ENCODE measurements at places on chromosomes 7 and 10. TPM values are rescaled to one million over a fixed set of nuclear protein-coding genes. Genes with fewer than 3 reads are reported as not detected.
A peak's percentile ranks its signal among the peaks of the same experiment; 100 is the strongest.

The DLX5 gene
- total RNA-seq = 0.22 TPM

- no peak for DNase-seq
Observed at GRCh38 chr10:84114088-84114667, 25.1 kb upstream of the GHITM start.

- DNase-seq = no peak
Observed at GRCh38 chr7:27677912-27678612, 15.4 kb upstream of the HIBADH start.

DNA sequence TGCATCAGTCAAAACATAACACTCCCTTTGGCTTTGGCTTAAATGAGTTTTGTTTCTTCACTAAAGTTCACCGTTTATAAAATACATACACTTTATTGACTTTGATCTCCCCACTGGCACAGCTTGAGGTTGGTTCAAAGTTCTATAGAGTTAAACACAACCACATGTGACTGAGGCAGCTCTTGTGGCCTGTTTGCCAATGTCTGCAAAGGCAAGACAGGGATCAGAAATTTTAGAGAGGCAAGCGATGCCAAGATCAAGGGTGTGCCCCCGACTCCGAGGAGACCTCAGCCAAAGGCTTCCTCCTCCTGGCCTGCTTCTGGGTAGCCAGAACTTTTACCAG is 129.8 kb upstream of the JCAD start:
- no peak for DNase-seq

DNA sequence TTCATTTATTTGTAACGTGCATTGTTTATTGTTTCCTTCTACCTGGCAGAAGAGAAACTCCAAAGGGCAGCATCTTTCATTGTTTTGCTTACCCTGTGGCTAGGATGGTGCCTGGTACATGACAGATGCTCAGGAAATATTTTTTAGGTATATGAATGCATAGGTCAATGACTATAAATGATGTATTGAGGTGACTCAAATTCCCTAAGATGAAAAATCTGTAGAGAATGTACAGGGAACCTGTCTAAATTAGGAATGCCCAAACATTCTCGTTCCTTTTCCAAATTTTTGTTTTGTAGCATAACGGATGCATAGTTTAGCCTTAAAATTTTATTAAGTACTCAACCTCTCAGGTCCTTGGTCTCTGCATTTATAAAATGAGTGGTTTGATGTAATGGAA is 71.6 kb downstream of the NRP1 start:
- no peak for DNase-seq

The BMPER gene
- 4.6 TPM for total RNA-seq

- no peak for DNase-seq
Observed at GRCh38 chr10:8182806-8183205, 128.3 kb downstream of the GATA3 start.

The SKIDA1 gene
- total RNA-seq = 0.58 TPM

The HOXA6 gene
- total RNA-seq = 3.1 TPM

GRCh38 chr10:88651101-88651551 is 13.1 kb upstream of the LIPF start:
- DNase-seq = no peak

DNA sequence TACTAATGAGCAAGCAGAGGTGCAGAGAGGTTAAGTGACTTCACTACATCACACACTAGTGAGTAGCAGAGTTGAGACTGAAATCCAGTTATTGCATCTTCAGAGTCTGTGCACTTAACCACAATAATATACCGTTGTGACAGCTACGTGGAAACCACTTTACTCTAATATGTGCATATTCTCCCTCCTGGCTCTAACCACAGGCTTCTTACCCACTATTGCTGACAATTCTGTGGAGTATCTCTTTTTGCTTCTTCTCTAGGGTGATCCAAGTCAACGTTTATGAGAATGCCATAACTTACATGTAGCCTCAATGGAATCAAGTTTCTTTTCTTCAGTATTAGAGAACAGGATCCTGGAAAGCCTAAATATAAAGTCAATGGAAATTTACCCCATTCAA is 64.2 kb upstream of the MEOX2 start:
- no peak for DNase-seq

DNA sequence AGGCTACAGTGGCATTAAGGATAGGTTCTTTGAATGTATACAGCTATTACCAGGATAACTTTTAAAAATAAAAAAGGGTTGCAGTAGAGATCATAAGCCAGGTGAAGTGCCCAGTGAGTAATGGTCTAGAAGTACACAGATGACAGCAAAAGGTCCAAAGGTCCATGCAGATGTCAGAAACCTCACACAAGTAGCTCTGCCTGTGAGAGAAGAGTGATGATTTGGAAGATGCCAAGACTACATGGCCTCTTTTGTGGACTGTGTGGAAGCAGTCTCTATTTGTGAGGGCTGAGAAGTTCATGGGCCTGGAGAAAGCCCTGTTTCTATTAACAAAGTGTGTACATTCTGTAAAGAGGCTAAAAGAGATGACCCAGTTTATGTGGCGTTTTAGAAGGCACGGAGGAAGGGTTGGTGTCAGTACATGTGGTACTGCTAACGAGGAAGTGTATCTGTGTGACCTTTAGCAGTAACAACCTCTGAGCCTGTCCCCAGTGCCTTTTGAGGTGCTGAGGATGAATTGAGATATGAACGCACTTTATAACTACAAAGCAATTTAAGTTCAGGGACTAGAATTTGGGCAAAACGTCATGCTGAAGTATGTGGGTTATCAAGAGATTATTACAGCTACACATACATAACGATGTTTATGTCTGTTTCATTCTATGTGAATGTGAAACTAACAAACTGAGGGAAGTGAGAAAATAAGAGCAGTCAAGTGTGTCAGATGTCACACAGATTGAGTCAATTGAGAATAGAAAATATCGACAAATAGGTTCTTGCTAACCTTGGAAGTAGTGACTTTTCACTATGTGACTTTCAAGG is 7.6 kb downstream of the CYCS start:
- DNase-seq = no peak

- no peak for DNase-seq
Observed at GRCh38 chr10:110556969-110557601, 10.4 kb upstream of the SMC3 start.

GRCh38 chr10:107728807-107729206 is 564.3 kb upstream of the SORCS1 start:
- DNase-seq = no peak

The COL1A2 gene
- total RNA-seq = 401 TPM

DNA sequence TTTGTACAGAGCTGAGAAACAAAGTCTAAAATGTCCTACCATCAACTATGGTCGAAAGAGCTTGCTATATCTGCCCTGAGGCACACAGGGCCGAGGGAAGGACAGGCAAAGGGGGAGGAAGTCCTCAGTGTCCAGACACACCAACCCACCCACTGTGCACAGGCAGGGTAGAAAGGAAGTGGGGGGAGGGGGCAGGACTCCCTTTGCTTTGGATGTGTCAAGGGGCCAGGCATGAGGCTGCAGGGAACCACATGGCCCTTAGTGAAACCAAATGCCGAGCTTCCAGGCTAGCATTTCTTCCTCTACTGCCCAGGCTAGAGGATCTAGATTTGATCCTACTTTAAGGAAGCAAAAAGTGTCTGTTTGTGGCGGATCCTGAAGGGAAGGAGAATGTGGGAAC is 28.6 kb downstream of the KCNH2 start:
- peak; percentile 75 for DNase-seq

DNA sequence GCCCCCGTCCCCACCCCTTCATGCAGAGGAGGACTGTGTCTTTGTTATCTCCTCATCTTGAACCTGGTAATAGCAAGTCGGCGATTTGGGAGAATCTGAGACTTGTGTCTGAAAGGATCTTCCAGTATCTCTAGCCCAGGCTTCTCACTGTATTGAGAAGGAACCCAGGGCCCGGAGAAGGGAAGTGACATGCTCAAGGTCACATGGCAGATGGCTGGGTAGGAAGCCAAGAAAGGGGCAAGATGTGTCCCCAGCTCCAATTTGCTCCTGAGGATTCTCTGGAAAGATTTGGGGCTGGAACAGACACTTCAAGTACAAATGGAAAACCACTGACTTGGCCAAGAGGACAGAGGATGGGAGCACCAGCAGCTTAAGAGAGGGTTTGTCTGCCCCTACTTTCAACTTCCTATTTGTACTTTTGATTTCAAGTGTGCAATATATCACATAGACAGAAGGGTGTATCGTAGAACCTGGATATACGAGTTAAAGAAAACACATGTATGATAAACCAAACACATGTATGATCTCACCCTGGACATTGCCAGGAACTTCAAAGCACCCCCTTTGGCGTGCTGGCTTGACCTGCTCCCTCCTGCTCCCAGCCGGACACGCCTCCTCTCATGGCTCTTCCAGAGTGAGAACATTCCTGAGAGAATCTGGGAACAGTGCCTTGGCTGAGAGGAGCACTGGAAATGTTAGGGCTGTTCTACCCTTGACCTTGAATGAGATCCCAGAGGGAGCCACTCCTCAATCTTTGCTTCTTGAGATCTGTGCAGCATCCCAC is 79.7 kb downstream of the CDH23 start:
- no peak for DNase-seq

- DNase-seq = no peak
Observed at GRCh38 chr10:46229144-46229563, 57.6 kb upstream of the ANTXRL start.

- DNase-seq = no peak
Observed at GRCh38 chr10:3486346-3487065, 298.5 kb downstream of the KLF6 start.

The DGKB gene
- 0.35 TPM for total RNA-seq

Measured in mesenteric fat pad (tissue), 1 donor.